Activated T-helper 1 cell treated with anti-CD3 and anti-CD28 coated beads, Interleukin-2, amount 50 U/mL, for 16 hours (primary cell): ENCODE measurements at places on chromosomes 4 and X.

DNA sequence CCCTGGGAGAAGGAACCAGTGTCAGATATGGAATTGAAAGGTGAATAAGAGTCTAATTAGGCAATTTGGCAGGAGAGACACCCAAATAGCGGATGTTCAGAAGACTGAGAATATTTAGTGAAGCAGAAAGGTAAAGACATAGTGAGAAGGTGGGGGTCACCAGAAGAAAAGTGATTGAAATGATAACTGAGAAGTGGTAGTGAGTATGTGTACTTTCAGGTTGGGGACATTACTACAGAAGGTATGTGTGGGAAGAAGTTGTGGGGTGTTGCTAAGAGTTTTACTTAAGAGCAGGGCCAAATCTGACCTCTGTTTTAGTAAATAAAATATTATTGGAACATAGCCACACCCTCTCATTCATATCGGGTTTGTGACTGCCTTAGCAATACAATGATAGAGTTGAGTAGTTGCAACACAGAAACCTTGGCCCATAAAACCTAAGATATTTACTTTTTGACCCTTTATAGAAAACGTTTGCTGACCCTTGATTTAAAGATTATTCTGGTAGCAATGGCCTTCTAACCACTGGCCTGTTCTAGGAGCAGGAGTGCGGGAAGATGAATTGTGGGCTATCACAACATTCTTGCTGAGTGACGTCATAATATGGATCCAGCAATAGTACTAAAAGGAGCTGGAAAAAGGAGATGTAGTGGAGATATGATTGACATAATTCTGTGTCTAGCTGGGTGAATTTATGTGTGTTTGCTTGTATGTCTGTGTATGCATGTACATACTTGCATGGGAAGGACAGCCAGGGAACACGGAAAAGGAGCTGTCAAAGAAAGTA, 115.3 kb downstream of the HS3ST1 start:
- DNase-seq = no peak

GRCh38 chr4:120753854-120754253, 168.7 kb downstream of the PRDM5 start:
- DNase-seq = no peak

DNA sequence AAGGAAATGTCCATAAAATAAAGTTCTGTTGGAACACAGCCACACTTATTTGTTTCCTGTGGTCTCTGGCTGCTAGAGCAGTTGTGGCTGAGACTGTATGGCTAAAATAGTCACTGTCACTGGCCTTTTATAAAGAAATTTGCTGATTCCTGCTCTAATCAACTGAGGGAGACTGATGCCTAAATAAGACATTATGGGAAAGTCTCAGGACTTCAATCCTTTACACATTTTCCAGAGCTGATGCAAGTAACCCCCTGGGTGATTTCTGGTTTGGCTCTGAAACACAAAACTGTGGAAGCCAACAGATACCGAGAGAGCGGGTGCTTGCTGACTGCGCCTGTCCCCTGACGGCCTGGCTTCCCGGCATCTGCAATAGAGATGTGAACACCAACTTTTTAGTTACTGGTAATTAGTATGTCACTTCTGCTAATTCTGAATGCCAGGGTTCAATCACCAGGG, 64.0 kb downstream of the POLR2B start:
- no peak for DNase-seq

DNA sequence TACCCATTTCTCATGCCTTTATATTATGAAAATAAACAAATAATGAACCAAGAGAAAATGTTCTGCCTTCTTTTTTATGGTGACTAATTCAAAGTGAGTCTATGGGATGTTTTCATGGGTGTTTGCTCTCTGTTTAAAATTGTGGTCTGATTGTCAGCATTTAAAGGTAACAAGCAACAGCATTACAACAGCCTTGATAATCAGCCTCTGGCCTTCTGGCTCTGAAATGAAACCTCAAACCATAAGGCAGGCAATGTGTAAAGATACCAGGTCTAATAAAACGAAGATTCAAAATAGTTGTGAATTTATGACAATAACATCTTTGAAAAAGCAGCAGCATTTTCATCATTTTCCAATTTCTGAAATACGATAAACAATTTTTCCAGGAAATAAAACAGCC, 63.7 kb downstream of the FAM13A start:
- no peak for DNase-seq

DNA sequence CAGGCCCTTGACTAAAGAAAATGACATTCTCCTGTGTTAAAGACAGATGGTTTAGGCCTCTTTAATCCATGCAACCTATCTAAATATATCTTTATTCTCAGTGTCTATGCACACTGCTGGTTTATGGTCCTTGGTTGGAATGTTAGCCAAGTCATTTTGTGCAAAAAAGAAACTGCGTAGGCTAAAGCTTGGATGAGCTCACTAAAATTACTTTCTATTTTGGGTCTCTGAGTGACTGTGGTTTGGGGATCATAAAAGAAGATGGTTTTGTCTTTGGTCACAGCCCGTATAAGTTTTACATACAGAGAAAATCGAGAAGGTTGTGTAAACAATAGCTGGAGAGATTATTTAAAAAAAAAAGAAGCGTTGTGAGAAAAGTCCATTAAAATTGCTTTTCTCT, 443.6 kb downstream of the UBE2NL start:
- no peak for DNase-seq

- no peak for DNase-seq
Observed at GRCh38 chr4:140703463-140703862, 52.7 kb downstream of the TBC1D9 start.

DNA sequence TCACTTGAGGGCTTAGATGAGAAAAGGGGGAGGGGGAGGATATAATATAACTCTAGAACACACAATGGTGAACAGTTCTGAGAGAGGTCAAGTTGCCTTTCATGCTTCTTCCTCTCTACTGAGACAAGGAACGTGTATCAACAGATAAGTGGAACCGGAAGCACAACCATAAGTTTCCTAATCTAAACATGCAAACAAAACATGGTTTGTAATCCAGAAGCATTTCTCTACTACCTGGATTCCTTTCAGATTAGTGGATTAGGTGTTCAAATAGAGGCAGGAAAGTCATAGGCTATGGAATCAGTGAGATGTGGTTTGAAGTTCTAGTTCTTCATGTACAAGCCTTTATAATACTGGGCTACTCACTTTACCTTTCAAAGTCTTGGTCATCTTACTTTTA, 460.6 kb downstream of the IDS start:
- no peak for DNase-seq

DNA sequence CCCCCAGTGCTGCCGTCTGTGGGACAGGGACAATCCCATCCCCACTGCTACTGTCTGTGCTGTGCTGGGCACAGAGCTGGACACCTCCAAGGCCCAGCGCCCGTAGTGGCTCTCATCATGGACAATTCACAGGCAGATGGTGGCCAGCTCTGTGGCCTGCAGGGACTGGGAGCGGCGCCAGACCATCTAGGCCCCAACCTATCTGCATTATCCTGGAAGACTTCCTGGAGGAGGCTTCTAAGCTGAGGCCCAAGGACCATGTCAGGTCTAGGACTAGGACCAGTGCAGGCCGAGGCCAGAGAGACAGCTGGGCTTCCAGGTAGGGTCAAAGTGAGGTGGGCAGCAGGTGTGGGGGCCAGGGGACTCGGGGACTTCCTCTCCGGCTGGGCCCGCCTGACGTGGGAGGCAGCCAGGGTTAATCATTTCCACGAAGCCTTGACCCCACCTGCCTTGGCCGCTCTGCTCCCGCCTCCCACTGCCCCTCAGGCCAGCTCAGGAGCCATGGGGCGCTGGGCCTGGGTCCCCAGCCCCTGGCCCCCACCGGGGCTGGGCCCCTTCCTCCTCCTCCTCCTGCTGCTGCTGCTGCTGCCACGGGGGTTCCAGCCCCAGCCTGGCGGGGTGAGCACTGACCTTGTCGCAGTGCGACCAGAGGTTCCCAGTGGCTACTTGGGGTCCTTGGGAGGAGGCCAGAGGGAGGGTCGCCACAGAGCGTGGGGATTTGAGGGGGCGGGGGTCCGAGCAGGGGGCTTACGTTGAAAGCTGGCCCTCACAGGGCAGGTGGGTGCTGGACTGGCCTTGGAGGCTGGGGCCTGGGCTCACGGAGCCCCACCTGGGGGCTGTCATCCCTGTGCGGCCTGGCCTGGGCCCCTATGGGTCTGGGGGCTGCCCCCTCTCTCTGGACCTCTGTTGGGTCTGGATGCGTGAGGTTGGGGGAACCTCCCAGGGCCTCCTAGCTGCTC, at the start of gene HGFAC:
Gene HGFAC, plus strand, starts transcription at position 468 of the 959 bp plus-strand sequence. Its CDS starts 34 bp downstream, at position 502.
- no peak for DNase-seq

GRCh38 chrX:24243188-24243587, 70.7 kb downstream of the SUPT20HL2 start:
- no peak for DNase-seq

- DNase-seq = no peak
Observed at GRCh38 chrX:145792281-145792680, 25.3 kb upstream of the SLITRK2 start.

GRCh38 chrX:46597771-46598170, 24.2 kb downstream of the CHST7 start:
- no peak for DNase-seq

- DNase-seq = no peak
Observed at GRCh38 chr4:177441061-177441802, 1.0 kb downstream of the AGA start.

DNA sequence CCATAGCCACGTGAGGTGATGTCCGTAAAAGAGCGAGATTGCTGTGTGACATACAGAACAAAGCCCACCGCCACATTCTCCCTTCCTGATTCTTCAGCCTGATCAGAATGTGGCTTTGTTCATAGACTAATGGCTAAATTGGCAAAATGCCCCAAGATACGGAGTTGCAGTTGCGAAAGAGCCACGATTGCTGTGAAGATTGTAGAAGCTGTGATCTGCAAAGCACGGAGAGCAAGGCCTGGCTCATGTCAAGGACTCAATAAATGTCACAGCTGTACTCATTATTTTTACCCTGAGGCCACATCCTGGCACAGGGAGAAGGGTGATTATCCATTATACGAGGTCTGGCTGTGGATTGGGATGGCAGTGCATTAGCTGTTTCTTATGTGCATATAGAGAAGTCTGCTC, 34.2 kb downstream of the ARSD start:
- no peak for DNase-seq

DNA sequence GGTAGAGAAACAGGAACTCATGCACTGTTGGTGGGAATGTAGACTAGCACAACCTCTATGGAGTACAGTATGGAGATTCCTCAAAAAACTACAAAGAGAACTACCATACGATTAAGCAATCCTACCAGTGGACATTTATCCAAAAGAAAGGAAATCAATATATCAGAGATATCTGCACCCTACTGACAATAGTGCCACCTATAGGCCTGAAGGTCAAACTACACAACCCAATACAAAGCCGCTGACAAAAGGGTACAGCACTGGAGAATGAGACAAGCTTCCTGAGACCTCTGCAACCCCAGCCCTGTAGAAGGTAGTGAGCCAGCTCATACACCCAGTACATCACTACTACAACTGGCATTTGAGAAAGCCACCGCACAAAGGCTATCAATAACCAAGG, 67.1 kb downstream of the CBR4 start:
- no peak for DNase-seq

DNA sequence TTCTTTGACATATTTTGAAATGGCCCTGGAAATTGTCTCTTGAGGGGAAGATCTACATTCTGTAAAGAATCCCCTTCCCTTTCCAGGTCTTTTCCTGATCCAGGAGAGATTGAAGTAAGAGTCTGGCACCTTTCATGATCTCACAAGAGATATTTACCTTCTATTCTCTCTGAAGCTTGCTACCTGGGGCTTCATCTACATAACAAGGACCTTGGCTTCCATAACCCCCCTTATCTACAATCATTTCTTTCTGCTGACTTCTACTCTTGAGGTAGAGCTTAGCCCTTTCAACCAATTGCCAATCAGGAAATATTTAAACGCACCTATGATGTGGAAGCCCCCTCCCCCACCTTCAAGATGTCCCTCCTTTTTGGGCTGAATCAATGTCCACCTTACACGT, 383.7 kb upstream of the MAGEB18 start:
- DNase-seq = no peak

DNA sequence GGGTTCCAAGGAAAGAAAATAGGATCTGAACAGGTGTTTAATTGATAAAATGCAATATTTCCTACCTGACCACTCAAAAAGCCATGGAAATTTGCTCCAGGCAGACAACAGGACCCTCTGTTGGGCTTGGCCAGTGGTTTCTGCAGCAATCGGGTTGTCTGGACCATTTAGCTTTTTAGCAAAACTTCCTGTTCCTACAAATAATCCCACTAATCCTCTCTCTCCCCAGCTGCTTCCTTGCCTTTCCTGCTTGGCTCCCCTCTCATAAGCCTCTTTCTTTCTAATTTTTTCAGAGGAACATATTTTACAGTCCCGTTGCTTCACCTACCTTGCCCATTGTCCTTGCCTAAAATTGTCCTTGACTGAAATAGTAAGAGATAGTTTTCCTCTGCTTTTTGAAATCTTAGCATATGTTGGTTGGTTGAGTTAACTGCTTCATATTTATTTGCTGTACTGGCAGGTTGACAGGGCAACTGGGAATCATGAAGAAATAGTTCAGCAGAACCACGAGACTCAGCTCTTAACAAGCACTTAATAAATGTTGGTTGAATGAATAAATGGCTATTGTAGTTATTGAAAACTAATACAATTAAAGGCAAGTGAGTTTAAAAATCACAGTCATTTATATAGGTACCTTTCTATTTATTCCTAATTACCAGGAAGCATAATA, 259.8 kb downstream of the KCNIP4 start:
- no peak for DNase-seq

- no peak for DNase-seq
Observed at GRCh38 chrX:68942104-68942503, 113.3 kb downstream of the EFNB1 start.

DNA sequence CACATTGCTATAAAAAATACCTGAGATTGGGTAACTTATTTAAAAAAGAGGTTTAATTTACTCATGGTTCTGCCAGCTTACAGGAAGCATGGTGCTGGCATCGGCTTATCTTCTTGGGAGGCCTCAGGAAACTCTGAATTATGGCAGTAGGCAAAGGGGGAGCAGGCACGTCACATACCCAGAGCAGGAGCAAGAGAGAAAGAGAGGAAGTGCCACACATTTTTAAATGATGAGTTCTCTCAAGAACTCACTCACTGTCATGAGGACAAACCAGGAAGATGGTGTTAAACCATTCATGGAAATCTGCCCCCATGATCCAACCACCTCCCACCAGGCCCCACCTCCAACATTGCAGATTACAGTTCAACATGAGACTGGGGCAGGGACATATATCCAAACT, 10.0 kb upstream of the AFF1 start:
- DNase-seq = no peak

DNA sequence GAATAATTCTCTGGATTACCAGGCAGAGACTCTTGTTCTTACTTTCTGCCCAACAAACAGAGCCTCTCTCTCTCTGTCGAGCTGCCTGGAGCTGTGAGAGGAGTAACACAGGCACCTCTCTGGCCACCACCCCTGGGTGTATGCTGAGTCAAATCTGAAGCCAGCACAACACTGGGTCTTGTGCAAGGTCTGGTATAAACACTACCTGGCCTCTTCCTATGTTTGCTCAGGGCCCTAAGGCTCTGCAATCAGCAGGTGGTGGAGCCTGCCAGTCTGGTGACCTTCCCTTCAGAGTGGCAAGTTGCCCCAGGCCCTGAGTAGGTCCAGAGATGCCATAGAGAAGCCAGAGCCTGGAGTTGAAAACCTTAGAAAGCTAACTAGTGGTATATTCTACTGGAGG, 139.9 kb downstream of the CPXCR1 start:
- no peak for DNase-seq
